ENCODE measurements at places on chromosomes 4 and X.

GRCh38 chr4:40378619-40379018, 43.5 kb downstream of the CHRNA9 start:
- no peak for DNase-seq

DNA sequence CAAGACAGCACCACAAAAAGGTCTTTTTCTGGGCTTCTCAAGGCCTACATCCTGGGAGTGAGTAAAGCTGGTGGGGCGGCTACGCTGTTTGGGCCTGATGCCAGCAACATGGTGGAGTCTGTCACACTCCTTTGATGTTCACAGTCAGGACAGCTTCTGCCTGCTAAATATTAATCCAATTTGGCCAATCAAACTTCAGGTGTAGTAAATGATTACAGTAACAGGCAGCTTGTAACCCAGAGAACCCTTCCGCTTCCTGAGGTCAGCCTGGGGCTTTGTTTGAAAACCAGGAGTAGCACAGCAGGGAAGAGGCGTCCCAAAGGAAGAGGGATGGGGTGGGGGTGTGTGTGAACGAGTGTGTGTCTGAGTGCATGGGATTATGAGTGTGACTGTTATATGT, 220.4 kb downstream of the MAML3 start:
- DNase-seq: no peak

GRCh38 chr4:35087218-35087617, 1157.1 kb downstream of the ARAP2 start:
- no peak for DNase-seq

GRCh38 chr4:72318421-72319170, 250.4 kb downstream of the ADAMTS3 start:
- no peak for DNase-seq

DNA sequence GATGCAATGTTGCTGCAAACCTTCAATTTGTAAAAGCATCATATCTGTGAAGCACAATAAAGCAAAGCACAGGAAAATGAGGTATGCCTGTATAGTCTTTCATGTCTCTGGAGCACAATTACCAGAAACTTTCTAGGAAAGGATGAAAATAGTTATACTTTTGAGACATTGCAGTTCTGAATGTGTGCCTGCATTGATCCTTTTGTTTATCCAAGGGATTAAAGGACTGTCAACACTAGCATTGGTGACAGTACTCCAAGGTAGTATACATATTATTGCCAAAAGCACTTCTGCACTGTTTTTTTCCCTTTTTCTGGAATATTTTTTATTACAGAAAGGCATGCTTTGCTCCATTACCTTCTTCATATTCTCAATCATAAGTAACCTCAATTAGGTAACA, 476.0 kb downstream of the GABRG1 start:
- DNase-seq: no peak

GRCh38 chrX:53795576-53795975, 109.1 kb upstream of the HUWE1 start:
- no peak for DNase-seq

GRCh38 chr4:161604516-161605300, 559.1 kb downstream of the FSTL5 start:
- no peak for DNase-seq

- no peak for DNase-seq
Observed at GRCh38 chr4:189463734-189464133, 476.9 kb upstream of the FRG1 start.

GRCh38 chrX:151984328-151984727, 9.9 kb upstream of the GABRE start:
- DNase-seq: no peak

DNA sequence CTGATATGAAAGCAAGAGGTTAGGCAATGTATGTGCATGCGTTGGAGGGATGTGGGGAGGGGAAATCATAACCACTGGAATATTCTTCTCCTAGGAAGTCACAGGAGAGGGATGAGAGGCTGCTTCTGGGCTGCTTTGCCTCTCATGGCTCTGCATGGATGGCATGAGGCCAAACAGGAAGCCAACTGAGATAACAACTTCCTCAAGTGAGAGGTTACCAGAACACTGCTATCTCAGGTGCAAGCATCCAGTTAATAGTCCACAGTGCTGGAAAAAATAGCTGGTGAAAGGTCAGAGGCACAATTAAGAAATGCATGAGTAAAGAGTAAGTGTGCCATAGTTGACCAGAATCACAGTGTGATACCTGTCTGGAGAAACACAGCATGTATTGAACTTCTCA, 113.3 kb downstream of the ELOVL6 start:
- DNase-seq: no peak

DNA sequence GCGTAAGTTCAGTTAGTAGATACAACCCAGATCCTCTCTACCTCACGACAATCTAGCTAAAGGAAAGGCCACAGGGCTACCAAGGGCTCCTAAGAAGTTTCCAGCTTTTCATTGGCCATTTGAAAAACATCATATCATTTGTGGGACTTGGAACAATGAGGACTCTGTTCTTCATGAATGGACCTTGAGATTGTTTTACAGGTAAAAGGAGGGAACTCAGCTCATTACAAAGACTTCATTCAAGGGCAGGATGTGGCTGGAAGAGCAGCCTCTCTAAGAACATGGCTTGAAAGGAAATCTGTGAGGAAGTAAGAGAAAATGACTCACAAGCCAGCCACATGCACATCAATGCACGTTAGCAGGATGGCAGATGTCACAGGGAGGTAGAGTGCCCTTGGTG, 105.9 kb upstream of the SLC7A11 start:
- no peak for DNase-seq

Measured in stimulated activated CD4-positive, alpha-beta T cell treated with anti-CD3 and anti-CD28 coated beads, Interleukin-2, amount 100 ng/mL, for 24 hours (primary cell).